ENCODE measurements at places on chromosomes 2 and 18.

- no peak for DNase-seq
Measured at GRCh38 chr18:75526038-75526437, 98.5 kb upstream of the SMIM21 start.

GRCh38 chr2:88838165-88838635 is 146.7 kb downstream of the RPIA start:
- DNase-seq = peak; percentile 5

DNA sequence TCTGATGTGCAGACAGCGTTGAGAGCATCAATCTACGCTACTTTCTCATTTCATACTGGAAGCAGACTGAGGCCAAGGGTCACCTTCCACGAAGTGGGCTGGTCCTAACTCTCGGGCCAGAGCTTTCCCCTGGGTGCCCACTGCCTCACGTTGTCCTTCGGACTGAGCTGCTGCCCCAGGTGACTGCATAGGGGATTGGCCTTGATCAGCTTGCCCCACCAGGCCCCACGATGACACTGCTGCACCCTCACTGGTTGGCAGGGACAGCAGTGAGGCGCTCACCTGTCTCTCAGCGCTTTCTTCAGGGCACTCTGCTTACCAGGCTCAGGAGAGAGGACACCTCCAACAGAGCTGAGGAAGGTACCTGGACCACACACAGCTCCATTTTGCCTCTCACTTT is 47.3 kb downstream of the CABLES1 start:
- DNase-seq = no peak

DNA sequence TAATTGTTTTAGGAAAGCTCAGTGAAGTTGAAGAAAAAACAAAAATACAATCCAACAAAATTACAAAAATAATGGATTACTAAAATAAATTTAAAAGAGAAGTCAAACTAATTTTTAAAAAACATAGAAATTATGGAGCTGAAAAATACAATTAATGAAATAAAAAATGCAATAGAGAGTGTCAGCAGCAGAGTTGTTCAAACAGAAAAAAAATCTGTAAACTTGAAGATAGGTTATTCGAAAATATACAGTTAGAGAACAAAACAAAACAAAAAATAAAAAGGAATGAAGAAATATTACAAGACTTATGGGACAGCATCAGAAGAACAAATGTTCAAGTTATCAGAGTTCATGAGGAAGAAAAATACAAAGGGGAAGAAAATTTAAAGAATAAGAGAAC is 114.7 kb downstream of the GULP1 start:
- no peak for DNase-seq

DNA sequence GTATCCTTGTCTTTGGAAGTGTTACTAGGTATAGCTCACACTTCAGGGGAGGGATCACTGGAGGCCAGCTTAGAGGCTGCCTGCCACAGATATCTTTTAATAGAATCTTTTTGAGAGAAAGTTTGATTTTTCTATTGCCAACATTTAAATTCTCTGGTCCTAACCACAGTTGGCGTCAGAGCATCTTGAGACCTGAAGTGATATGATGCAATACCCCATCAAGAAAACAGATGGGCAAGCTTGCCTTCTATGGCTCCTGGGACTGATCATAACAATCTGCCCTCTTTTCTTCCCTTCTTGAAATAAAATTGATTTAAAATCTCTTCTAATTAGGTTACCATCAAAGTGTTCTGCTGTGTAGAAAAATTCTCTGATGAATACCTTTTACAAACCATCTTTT is 105.5 kb upstream of the ACKR3 start:
- no peak for DNase-seq

GRCh38 chr2:64277101-64277849 is 133.1 kb upstream of the PELI1 start:
- peak; percentile 43 for DNase-seq

DNA sequence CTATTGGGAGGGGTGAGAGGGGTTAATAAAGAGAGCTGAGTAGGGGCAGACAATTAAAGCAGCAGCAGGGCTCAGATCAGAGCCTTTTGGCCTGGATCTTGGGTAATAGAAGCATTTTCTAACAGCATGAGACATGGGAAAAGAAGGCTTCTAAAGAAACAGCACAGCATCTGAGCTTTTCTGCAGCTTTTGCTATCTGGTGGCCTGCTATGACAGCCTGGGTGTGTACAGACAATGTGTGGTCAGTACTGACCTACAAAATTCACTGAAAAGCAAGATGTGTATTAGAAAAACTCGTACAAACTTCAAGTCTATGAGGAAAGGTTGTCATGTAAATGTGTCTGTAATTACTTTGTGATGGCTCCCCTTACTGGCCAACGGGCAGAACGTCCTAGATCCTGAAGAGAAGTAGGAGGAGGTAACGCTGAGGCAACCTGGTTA is 95.6 kb downstream of the GALNT3 start:
- DNase-seq = no peak

GRCh38 chr2:54687595-54688152 is 35.8 kb upstream of the EML6 start:
- DNase-seq = no peak

DNA sequence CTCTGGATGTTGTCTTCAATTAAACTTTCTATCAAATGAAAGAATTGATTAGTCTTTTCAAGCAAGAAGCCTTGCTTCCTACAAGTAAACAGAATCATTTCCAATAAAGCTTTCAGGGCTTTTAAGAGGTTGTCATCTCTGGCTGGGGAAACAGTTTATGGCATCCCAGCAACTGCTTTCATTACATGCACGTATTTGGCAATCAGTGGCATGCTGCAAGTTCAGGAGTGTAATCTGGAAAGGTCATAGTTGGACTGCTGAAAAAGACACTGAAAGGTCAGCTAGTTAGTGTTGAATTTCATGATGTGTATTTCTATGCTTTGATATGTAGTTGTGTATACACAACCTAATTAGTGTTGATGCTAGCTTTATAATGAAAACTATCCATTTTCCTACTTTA is 332.9 kb downstream of the DSC3 start:
- no peak for DNase-seq

- DNase-seq = no peak
Measured at GRCh38 chr18:21761471-21762115, 21.0 kb downstream of the MIB1 start.

- no peak for DNase-seq
Measured at GRCh38 chr2:105383432-105384166, 15.3 kb downstream of the FHL2 start.
